ENCODE measurements at places on chromosomes 4 and X. TPM values are rescaled to one million over a fixed set of nuclear protein-coding genes. Genes with fewer than 3 reads are reported as not detected.

FDCSP gene
- not detected for total RNA-seq

KCNIP4 gene
- not detected for total RNA-seq

STATH gene
- not detected for total RNA-seq

- no peaks in the 10 kb centered on the region for H3K27me3 ChIP-seq
- H3K36me3 ChIP-seq: no peaks in the 10 kb centered on the region
- H3K27ac ChIP-seq: no peak overlapping the region
- no peak overlapping the region for H3K4me3 ChIP-seq
Observed at GRCh38 chr4:152308951-152309350, 226.9 kb downstream of the FBXW7 start.

DNA sequence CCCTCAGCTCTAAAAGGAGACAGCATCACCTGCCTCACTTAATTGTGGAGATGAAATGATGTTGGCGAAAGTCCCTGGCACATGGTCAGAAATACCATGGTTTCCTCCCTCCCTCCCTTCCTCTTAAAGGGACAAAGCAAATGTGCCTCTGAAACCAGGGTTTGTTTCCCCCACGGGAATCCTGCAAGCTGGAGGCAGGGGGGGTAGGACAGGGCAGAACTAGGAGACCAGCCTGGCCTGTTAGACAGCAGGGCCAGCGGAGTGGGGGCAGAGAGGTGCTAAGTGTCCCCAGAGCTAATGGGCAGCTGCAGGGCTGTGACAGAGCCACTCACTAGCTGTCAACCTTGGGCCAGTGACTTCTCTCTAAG is 5.7 kb downstream of the RTL5 start:
- peaks cover 71% of the 10 kb centered on the region for H3K4me1 ChIP-seq
- no peak overlapping the region for H3K4me3 ChIP-seq
- H3K27ac ChIP-seq: peak overlapping the region; percentile 19
- no peak for DNase-seq
- H3K27me3 ChIP-seq: peaks cover 24% of the 10 kb centered on the region

DNA sequence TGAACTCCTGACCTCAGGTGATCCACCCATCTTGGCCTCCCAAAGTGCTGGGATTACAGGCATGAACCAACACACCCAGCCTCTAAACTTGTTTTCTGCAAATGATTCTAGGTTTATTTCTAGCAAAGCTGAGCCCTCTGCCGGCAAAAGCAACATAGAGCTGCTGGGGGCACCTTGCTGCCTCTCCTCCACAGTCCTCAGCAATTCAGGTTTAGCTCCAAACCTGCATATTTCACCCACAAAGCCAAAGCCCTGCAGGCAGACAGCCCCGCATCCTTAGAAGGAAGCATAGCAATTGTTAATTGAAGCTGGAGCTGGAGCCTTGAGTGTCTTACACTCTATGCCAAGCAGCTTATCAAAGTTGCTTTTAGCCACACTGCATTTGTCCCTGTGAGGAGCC is 24.9 kb upstream of the OCIAD2 start:
- no peak for DNase-seq
- H3K4me3 ChIP-seq: no peak overlapping the region
- H3K27ac ChIP-seq: no peak overlapping the region
- H3K36me3 ChIP-seq: no peaks in the 10 kb centered on the region

DNA sequence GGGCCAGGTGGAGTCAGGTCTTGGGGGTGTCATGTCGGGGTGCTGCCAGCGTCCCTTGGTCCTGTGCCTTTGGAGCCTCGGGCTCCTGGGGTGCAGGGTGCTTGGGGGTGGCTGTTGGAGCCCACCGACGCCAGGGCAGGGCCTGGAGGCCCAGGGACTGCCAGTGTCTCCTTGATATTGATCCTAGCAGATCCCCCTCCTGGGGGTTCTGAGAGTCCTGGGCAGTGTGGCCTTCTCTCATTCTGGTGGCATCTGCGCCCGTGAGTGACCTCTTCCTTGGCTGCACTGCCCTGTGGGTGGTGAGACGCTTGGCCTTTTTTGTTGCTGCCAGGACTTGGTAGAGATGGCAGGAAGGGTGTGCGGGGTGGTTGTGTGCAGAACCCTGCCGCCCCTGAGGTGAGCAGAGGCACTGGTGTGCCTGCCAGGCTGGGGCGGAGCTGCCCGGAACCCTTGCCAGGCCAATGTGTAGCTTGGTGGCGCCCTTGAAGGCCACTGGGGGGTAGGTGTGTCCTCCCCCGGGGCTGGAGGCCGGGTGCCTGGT is 7.0 kb downstream of the NAT8L start:
- H3K4me3 ChIP-seq: no peak overlapping the region
- H3K27me3 ChIP-seq: no peaks in the 10 kb centered on the region
- H3K36me3 ChIP-seq: no peaks in the 10 kb centered on the region
- no peak for DNase-seq
- H3K27ac ChIP-seq: no peak overlapping the region

GRCh38 chr4:82519776-82520175 is 42.0 kb downstream of the TMEM150C start:
- no peak overlapping the region for H3K27ac ChIP-seq
- H3K27me3 ChIP-seq: no peaks in the 10 kb centered on the region
- H3K4me1 ChIP-seq: no peaks in the 10 kb centered on the region
- H3K36me3 ChIP-seq: no peaks in the 10 kb centered on the region
- no peak for DNase-seq

GRCh38 chrX:15158350-15158735 is 111.5 kb downstream of the ASB9 start:
- no peak for DNase-seq
- peaks cover 6% of the 10 kb centered on the region for H3K27me3 ChIP-seq
- no peak overlapping the region for H3K4me3 ChIP-seq
- H3K27ac ChIP-seq: no peak overlapping the region

- H3K36me3 ChIP-seq: no peaks in the 10 kb centered on the region
- H3K27me3 ChIP-seq: no peaks in the 10 kb centered on the region
- no peak for DNase-seq
- no peak overlapping the region for H3K4me3 ChIP-seq
- H3K27ac ChIP-seq: no peak overlapping the region
Observed at GRCh38 chr4:106422766-106423165, 54.2 kb upstream of the GIMD1 start.

- H3K27me3 ChIP-seq: no peaks in the 10 kb centered on the region
- H3K27ac ChIP-seq: no peak overlapping the region
- H3K36me3 ChIP-seq: no peaks in the 10 kb centered on the region
- H3K4me1 ChIP-seq: no peaks in the 10 kb centered on the region
Observed at GRCh38 chr4:161850631-161851030, 313.2 kb downstream of the FSTL5 start.

PAGE5 gene
- total RNA-seq: not detected

GRCh38 chr4:119027811-119028210 is 107.8 kb upstream of the MYOZ2 start:
- peak overlapping the region; percentile 88 for H3K27ac ChIP-seq
- no peaks in the 10 kb centered on the region for H3K4me1 ChIP-seq
- no peaks in the 10 kb centered on the region for H3K36me3 ChIP-seq

- DNase-seq: no peak
- no peaks in the 10 kb centered on the region for H3K27me3 ChIP-seq
- H3K4me1 ChIP-seq: no peaks in the 10 kb centered on the region
- no peaks in the 10 kb centered on the region for H3K36me3 ChIP-seq
- H3K27ac ChIP-seq: no peak overlapping the region
Observed at GRCh38 chr4:81436096-81436495, 35.6 kb downstream of the RASGEF1B start.

- no peak overlapping the region for H3K4me3 ChIP-seq
- no peaks in the 10 kb centered on the region for H3K4me1 ChIP-seq
- peaks cover 10% of the 10 kb centered on the region for H3K27me3 ChIP-seq
- no peaks in the 10 kb centered on the region for H3K36me3 ChIP-seq
- DNase-seq: no peak
- H3K27ac ChIP-seq: no peak overlapping the region
Observed at GRCh38 chrX:262381-262909, 18.7 kb upstream of the PLCXD1 start.

MAGEB5 gene
- not detected for total RNA-seq

DNA sequence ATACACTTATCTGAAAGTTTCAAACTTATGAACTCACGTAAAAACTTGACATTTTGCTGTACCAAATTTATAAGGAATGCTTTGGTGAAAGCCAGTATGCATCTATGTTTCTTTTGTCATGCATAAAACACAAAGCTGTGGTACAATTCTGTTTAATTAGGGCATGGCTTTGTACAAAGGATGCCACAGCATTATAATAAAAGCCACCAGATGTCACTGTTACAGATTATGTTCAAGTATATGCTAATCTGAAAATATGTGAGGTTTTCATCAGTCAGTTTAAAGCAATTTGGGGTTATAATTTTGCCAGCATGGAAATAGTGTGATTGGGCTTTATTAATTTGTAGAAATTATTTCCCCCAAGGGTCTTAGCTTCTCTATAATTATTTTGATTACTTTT is 69.0 kb downstream of the ATOH1 start:
- no peaks in the 10 kb centered on the region for H3K36me3 ChIP-seq
- H3K27me3 ChIP-seq: no peaks in the 10 kb centered on the region
- no peak overlapping the region for H3K4me3 ChIP-seq
- DNase-seq: no peak

CDK16 gene
- total RNA-seq: 94.2 TPM

NLRP2B gene
- not detected for total RNA-seq

- no peaks in the 10 kb centered on the region for H3K36me3 ChIP-seq
- H3K27me3 ChIP-seq: no peaks in the 10 kb centered on the region
- H3K27ac ChIP-seq: no peak overlapping the region
- DNase-seq: no peak
- H3K4me1 ChIP-seq: peaks cover 4% of the 10 kb centered on the region
- H3K4me3 ChIP-seq: no peak overlapping the region
Observed at GRCh38 chr4:2365913-2366210, 52.6 kb downstream of the ZFYVE28 start.

DNA sequence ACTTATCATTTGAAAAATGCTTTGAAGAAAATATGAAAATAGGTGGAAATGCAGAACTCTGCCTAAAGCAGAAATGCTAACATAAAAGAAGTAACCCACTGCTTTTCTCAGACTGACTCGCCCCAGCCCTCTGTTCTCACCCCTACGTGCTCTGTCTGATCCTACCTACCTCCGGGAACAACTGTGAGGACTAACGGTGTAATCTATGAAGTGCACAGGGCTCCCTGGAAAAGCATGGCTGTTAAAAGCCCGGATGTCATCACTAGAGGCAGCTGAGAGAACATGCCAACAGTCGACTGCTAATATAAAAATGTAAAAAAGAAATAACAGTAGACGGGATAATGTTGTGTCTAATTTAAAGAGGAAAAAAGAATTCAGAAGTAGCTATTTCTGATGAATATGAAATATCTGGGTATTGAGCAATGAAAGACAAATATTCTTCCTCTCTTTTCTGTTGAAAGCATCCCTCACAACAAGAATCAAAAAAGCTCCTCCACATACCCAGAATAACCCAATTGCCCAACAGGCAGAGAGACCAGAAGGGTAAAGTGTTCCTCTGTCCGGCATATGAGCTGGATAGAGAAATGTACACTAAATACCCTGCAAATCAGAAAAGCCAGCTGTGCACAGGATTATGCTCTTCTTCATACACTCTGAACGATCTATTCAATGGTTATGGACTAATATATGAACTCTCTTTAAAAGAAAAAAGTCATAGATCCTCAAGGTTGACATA is 130.7 kb downstream of the TSPAN5 start:
- no peak for DNase-seq
- no peak overlapping the region for H3K4me3 ChIP-seq
- no peak overlapping the region for H3K27ac ChIP-seq
- H3K4me1 ChIP-seq: no peaks in the 10 kb centered on the region
- H3K36me3 ChIP-seq: no peaks in the 10 kb centered on the region

GRCh38 chr4:14392378-14392777 is 609.9 kb upstream of the CPEB2 start:
- no peak overlapping the region for H3K27ac ChIP-seq
- no peak overlapping the region for H3K4me3 ChIP-seq
- no peaks in the 10 kb centered on the region for H3K27me3 ChIP-seq
- DNase-seq: no peak
- H3K36me3 ChIP-seq: no peaks in the 10 kb centered on the region
- no peaks in the 10 kb centered on the region for H3K4me1 ChIP-seq

DNA sequence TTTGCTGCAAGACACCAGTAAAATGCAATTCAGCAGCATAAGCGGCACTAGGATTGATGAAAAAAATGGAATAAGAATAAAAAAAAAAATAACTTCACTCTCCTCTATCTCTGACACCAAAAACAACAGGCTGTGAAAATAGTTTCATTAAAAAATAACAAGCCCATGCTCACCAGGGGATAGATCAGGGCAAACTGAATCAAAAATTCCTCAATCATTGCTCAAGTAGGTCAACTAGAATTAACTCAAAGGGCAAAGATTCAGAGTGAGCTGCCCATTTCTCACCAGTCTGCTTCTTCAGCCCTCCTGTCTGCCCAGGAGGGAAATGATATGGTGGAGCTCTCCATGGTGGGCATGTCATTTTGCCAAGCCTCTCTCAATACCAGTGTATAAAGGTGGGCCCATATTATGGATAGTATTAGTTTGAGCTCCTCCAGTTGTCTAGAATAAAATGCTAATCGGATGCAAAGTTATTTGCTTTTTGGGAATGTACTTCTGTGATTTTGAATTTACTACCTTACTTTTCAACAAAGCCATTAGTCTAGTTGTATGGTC is 153.9 kb downstream of the UNC5C start:
- no peaks in the 10 kb centered on the region for H3K4me1 ChIP-seq
- H3K27ac ChIP-seq: no peak overlapping the region
- no peak for DNase-seq
- no peak overlapping the region for H3K4me3 ChIP-seq
- no peaks in the 10 kb centered on the region for H3K27me3 ChIP-seq

VEGFD gene
- 1.8 TPM for total RNA-seq

DNA sequence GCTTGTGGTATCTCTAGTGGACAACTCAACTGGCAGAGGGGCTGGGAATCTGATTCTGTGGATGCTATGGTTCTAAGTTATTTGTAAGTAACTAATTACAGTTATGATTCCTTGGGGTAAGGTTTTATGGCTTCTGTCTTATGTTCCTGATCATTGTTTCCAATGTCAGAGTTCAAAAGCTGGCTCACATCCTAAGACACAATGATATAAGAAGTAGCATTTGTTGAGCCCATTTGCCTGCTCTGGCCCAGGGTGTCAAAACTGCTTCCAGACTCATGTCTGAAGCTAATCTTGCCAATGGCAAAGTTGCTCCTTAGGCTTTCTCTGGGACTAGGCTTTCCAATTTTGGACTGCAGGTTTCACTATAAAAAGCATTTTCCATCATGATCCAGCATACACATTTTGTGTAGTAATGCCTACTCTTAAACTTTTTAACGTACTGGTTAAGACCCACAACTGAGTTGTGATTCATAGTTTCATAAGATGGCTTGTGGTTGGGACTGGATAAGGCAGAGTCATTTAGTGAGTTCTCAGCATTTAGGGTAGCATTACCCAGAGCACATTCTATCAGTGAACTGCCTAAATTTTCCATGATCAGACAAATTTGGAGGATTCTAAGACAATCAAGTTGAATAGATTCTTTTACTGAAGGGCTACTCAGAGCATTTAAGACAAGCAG is 50.0 kb downstream of the CCNI start:
- peaks cover 4% of the 10 kb centered on the region for H3K36me3 ChIP-seq
- no peak overlapping the region for H3K4me3 ChIP-seq
- no peak overlapping the region for H3K27ac ChIP-seq
- H3K4me1 ChIP-seq: no peaks in the 10 kb centered on the region

- no peak for DNase-seq
- no peaks in the 10 kb centered on the region for H3K36me3 ChIP-seq
- H3K27ac ChIP-seq: no peak within 1 kb of the TSS
- no peaks in the 10 kb centered on the region for H3K27me3 ChIP-seq
Observed at GRCh38 chr4:70153937-70154336, at the start of gene PRR27. PRR27 (plus strand) TSS chr4:70154237; CDS start chr4:70154376, 139 bp downstream.

GRCh38 chr4:169151671-169152070 is 119.1 kb downstream of the SH3RF1 start:
- peaks cover 8% of the 10 kb centered on the region for H3K4me1 ChIP-seq
- H3K4me3 ChIP-seq: no peak overlapping the region
- no peaks in the 10 kb centered on the region for H3K27me3 ChIP-seq
- no peak overlapping the region for H3K27ac ChIP-seq
